ENCODE measurements at places on chromosomes 3 and 15.

DNA sequence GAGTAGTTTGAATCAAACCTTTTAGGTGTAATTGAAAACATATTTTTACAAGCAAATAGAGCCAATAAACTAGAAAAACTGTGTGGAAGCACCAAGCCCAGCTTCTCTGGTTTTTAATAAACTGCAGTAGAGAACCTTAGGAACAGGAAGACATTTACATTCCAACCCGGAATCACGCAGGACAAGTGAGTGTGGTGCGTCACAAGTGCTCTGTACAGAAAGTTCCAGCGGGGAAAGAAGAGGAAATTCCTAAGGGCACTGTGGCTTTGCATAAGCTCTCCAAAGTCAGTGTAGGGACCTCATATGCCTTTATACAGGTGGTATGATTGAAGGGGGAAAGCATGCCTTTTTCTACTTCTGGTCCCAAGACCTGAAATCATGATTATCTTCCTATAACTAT, 21.6 kb downstream of the COL8A1 start:
- DNase-seq: no peak

GRCh38 chr15:51234176-51234927, 104.0 kb downstream of the CYP19A1 start:
- DNase-seq: no peak

- DNase-seq: no peak
Measured at GRCh38 chr3:30945291-30945690, 50.8 kb upstream of the GADL1 start.

GRCh38 chr3:134325706-134326105, 48.5 kb downstream of the AMOTL2 start:
- DNase-seq: no peak

DNA sequence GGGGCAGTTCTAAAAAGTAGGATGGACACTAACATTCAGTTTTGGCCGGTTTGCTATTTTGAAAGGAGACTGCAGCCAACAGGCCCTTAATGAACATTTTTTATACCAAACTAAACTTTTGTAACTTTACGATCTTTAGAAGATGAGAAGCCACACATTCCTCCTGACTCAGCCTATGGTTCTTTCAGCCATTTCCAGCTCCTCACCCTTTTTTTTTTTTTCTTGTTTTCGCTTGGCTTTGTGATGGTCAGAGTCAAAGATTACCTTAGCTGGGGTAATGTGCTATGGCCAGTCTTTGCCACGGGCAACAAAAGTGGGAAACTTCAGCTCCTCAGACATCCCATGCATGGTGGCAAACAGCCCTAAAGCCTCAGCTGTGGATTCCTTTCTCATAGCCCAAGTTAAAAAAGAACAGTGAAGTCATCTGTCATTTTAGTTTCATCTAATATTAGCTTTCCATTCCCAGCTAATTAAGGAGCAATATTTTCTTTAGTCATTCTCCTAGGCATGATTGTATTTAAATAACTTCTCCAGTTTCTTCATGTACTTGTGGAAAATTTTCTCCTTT, 368.7 kb downstream of the MFSD1 start:
- DNase-seq: no peak

GRCh38 chr3:24060055-24060454, 115.0 kb downstream of the NR1D2 start:
- no peak for DNase-seq

DNA sequence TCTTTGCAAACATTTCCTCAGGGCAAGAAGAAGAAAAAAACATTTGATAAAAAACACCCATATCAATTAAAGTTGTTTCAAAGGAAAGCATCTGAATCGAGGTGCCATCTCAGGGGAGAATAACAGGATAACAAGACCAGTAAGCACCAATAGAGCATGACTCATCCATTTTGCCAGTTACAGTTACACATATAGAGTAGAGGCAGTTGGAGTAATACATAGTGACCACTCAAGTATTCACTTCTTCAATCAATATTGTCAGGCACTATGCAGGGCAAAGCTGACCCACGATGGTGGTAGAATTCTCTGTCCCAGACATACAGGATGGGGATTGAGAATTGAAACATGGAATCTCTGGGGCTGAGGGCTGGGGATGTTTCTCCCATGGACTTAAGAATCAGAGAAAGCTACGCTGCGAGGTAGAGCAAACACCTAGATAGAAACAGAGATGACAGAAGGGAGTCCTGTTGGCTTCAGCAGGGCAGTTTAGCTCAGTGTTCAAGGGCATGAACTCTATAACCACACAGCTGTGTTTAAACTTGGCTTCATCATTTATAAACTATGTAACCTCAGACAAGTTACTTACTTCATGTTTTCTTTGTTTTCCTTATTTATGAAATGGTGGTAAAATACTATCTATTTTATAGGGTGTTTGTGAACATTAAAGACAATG, 186.4 kb upstream of the NANOGP8 start:
- no peak for DNase-seq

GRCh38 chr3:33054100-33055092, 42.5 kb downstream of the GLB1 start:
- DNase-seq: no peak

- DNase-seq: no peak
Measured at GRCh38 chr3:172515130-172515918, 7.9 kb downstream of the TNFSF10 start.

- no peak for DNase-seq
Measured at GRCh38 chr15:23372284-23372683, 17.7 kb downstream of the GOLGA8S start.

DNA sequence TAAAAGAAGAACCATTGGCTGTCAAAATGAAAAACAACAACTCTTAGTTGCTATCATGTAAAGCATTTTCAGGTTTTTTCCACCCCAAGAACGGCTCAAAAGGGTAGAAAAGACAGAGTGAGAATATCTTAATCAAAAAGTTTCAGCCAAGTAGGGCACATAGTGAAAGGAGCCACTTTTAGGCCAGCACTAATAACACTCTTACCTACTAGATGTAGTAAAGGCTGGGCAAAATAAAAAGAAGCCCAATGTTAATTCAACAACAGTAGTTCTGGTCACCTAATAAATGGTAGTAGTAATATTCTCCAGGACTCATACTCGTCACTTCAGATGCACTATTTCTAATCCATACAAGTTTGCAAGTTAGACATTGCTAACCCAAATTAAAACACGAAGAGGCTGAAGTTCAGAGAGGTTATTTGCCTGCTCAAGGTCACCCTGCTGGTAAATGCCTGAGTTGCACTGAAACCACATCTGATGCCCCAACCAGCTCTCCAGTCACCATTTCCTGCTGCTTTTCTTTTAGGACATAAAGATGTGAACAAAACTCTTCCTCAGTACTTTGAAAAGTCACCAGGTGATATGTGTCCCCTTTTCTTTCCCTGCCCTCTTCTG, 7.5 kb downstream of the GOLIM4 start:
- peak; percentile 5 for DNase-seq

DNA sequence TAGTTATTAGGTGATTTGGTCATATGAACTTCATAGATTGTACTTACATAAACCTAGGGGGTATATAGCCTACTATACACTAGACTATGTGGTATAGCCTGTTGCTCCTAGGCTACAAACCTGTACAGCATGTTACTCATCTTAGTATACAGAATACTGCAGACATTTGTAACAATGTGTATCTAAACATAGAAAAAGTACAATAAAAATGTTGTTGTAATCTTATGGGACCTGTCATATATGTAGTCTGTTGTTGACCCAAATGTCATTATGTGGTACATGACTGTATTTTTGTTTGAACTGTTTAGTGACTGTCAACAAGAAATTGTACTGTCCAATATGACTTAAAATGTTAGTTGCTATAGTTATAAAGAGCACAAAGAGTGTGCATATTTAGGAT, 69.8 kb downstream of the TCF12 start:
- no peak for DNase-seq

GRCh38 chr3:74332165-74332564, 282.3 kb downstream of the CNTN3 start:
- no peak for DNase-seq

DNA sequence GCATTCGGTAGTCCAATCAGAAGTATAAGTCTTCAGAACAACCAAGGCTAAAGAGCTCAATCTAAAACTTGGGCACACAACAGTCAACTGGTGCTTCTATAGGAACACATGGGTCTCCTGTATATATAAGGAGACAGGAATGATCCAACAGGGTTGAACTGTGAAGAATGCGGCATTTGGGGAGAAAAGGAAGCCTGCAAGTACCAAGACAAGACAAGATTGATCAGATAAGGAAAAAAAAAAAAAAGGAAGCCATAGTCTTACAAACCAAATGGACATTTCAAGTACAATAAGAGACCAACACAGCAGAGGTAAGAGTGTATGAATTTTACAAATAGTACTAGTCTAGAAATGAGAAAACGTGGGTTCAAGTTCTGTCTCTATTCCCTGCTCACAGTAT, 6.5 kb downstream of the CPEB1 start:
- DNase-seq: no peak

DNA sequence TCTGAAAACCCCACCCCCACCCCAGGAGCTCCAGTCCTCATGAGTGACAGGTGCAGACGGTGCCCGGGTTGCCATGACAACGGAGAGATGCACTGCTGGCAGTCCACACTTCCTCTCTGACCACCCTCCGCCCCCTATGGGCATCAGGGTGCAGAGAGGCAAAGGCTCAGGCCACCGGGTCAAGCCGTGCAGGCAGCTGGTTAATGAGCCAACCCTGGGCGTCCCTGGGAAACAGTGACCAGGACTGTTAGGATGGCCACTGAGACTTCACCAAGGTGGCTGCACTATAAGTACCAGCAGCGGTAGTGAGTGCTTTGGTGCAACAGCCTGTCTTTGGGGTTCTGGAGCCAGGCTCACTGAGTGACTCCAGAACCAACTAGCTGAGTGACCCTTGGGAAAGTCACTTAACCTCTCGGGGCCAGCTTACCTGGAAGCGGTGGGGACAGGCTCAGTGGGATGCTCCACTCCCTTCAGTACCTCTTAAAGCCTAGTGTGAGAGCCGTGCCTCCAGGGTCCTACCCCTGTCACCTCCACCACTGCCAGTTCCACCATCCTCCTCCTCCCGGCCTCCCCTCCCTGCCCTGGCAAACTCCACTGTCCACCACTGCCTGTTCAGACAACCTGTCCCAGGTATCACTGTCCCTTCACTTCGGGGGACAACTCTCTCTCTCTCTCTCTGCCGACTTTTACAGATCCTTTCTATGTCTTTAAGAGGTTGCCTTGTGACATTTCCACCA, 121.0 kb upstream of the PRR20G start:
- DNase-seq: no peak

GRCh38 chr3:61935814-61936213, 374.4 kb downstream of the PTPRG start:
- DNase-seq: no peak

GRCh38 chr3:177899275-177900067, 636.8 kb upstream of the KCNMB2 start:
- no peak for DNase-seq

- DNase-seq: no peak
Measured at GRCh38 chr15:81029414-81030300, 28.9 kb downstream of the TLNRD1 start.

DNA sequence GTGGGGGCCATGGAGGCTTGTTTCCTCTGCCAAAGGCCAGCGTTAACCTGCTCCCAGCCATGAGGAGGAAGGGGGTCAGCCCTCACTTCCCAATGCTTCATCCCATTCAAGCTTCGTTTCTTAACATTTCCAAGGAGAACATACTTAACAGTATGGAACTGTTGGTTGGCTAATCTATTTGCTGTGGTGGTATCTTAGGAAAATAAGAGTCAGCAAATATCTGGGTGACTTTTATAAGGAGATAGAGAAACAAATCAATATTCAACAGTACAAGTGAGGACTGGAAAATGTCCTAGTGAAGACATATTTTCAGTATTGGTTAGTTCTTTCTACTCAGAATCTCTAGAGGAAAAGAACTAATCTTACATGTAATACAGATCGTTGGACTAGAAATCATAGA, 223.8 kb upstream of the ARRDC4 start:
- DNase-seq: no peak

DNA sequence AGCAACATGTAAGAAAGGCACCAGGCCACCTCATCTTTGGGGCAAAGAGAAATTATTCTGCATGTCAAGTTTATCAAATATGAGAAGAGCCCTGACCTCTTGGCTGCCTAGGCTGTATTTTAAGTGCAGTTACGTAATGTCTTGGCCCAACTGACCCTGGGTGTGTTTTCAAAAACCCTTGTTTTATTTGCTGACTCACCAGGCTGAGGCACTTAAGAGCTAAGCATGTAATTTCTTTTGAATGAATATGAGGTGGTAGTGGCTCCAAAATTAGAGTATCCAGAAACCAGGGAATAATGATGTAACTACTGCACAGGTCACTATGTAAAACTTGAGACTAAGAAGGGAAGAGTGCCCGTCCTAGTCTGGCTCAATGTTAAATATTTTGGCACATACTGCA, 24.3 kb downstream of the PGPEP1L start:
- DNase-seq: no peak

GRCh38 chr3:72405943-72406566, 442.2 kb downstream of the SHQ1 start:
- DNase-seq: no peak

GRCh38 chr3:14852058-14852594, 33.4 kb downstream of the FGD5 start:
- no peak for DNase-seq

GRCh38 chr3:137110392-137110996, 152.7 kb downstream of the IL20RB start:
- DNase-seq: no peak

GRCh38 chr15:101138913-101139880, 112.7 kb downstream of the CHSY1 start:
- DNase-seq: no peak

DNA sequence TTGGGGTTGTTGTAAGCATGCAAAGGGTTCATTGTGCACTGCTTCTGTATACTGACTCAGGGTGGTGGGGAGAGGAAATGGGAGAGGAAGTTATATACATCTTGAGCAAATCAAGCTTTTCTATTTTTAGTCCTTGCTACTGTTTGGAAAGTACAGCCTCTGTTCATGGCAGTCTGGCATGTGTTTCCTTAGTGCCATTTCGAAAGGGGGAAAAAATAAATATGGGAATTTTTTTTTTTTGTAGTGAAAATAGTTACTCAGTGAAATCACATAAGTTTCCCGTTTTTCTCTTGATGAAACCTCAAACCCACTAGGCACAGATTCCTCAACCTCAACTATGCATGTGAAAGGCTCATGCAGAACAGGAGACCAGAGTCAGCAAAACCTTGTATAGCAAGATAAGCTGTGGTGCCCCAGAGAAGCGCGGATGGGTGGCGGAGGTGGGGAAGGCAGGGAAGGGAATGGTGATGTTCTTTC, 353.3 kb downstream of the LPP start:
- no peak for DNase-seq

- no peak for DNase-seq
Measured at GRCh38 chr3:169146179-169146665, 517.3 kb downstream of the MECOM start.

- DNase-seq: no peak
Measured at GRCh38 chr3:2172561-2173171, 74.0 kb downstream of the CNTN4 start.

DNA sequence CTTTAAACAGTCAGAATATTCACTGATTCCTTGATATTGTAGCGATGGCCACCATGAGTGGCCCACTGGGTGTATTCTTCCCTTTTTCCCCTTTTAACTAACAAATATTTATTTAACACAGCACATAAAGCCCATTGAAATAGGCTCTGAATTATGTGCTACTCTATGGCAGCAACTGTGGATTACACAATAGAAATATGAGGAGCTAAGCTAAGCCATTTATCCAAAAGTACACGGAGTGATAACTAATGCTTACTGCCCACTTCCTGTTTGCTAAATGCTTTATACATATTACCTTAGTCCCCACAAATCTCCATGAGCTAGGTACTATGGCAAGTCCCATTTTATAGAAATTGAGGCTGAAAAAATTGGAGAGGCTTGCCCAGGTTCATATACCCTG, 17.9 kb downstream of the ILDR1 start:
- no peak for DNase-seq

All from CD4-positive, alpha-beta T cell (primary cell).